Non-pigmented ciliary epithelial cell (primary cell): ENCODE measurements at places on chromosomes 7 and 10.

DNA sequence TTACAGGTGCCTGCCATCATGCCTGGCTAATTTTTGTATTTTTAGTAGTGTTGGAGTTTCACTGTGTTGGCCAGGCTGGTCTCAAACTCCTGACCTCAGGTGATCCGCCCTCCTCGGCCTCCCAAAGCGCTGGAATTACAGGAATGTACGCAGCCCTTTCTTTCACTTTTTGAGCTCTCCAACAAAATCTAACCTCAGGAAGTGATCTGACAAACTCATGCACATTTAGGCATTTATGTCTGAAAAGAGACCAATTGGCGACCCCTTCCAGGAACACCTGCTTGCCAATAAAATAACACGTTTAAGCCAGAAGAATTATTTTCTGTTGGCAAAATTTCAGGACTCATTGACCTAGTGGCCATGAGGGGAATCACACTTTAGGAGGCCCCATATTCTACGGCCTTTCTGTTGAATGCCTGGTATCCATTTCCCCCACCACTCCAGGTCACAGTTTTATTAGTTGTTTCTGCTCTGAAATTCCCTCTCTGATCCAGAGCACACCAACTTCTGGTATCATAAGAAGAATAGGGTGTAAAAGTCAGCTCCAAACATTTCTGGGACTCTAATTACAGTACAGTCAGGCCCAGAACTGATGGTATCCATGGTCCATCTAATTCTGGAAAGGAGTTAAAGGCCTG is 65.8 kb upstream of the FRMD4A start:
- DNase-seq, result no peak

- no peak for DNase-seq
Measured at GRCh38 chr7:1341361-1342089, 108.9 kb downstream of the UNCX start.

GRCh38 chr7:31066516-31067130 is 14.5 kb downstream of the ADCYAP1R1 start:
- DNase-seq, result no peak

GRCh38 chr7:94286111-94286510 is 108.6 kb upstream of the COL1A2 start:
- DNase-seq, result no peak

GRCh38 chr10:114538181-114538906 is 119.7 kb downstream of the ABLIM1 start:
- DNase-seq, result no peak

DNA sequence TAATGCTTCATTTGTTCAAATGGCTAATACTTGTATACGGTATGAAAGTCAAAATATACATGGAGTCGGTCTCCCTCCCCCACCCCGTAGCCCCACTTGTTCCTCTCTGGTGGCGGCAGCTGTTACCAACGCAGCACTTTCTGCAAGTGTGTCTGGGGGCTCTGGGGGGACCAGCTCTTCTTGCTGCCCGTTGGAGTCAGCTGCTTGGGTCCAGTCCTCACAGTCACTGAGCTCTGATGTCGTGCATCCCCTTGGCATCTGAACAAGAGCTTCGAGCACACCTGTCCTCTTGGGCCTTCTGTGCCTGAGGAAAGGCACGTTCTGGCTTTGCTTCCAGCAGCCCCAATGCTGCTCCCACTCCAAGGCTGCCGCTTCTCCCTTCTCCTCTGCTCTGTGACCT is 493.1 kb downstream of the PLXNA4 start:
- no peak for DNase-seq

DNA sequence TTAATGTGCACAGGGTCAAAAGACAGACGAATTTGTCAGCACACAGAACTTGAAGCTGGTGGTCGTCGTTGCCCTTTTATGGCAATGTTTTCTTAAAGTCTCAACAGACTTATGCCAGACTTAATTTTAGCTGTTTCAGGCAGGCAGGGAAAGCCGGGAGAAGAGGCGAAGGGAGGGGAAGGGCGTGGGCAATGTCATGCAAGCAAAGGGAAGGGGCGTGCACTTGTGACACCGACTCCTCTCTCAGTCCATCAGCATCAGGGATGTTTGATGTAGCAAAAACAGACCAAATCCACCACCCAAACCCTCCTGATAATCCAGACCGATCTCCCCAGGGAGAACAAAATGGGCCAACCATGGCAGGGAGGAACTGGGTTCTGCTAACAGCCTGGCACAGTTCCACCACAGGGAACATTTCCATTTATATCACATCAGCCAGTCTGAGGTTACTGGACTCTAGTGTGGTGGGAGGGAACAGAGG is 118.1 kb upstream of the RHEB start:
- no peak for DNase-seq

GRCh38 chr10:30999070-30999712 is 32.5 kb downstream of the ZNF438 start:
- no peak for DNase-seq

DNA sequence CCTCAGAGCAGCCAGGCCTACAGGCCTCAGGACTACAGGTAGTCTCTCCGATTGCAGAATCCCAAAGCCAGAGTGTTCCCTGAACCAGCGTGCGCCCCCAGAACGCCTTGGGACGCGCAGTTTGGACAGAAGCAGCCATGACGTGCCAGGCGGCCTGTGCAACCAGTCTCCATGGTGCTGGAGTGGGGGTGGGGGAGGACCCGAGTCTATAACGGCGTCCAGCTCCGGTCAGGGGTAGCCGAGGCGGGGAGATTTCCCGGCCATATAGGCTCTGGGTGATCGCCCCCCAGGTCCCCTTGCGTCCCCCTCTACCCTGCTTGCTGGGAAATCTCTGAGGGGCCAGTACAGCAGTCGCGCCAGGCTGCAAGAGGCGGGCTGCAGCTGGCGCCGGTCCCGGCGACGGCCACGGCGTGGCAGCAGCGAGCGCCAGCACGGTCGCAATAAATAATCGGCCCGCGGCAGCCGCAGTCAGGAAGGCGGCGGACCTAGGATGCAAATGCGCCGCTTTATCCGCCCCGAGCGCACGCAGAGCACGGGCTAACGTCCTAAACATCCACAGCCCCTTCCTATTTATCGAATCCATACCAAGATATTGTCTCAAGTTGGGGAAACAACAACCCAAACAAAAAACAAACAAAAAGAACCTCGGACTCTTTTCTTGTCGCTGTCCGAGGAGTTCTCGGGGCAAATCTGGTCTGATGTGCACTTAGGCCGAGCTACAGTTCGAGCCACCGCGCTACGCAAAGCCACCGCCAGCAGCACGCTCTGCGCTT is 1.6 kb downstream of the HOXA3 start:
- no peak for DNase-seq

DNA sequence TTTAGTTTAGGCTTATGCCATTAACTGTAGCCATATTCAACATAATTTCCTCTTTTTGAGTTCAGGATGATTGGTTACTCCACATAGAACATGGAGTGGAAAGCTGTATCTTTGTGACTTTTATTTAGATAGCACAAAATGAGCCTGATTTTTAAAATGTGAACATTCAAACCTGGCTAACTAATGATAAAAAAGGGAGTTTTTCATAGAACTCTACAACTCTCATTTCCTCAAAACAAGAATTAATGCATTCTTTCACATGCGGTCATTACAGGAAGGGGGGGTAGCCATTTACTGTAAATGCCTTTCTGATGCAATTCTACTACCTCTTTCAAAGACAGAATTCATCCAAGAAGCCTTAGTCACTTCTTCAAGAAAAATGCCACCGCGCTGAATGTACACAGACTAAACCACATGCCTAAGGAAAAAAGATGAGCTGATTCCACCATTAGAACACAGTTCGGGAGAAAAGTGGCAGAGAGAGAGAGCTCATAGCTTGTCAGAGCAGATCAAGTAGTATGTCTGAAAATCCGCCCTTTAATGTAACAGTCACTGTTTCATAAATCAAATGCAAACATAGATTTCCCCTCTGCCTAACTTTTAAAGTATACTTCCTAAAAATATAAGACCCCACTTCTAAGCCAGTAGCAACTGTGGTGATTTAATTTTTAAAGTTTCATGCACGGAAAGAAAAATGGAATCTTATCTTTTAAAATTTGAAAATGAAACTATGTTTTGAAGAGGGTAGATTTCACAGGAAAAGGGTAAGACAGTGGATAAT is 226.4 kb upstream of the KLF14 start:
- peak; percentile 98 for DNase-seq

- DNase-seq, result no peak
Measured at GRCh38 chr10:90413196-90413595, 444.6 kb downstream of the HTR7 start.

- no peak for DNase-seq
Measured at GRCh38 chr10:130740915-130741750, 570.4 kb downstream of the TCERG1L start.

- DNase-seq, result no peak
Measured at GRCh38 chr7:50795831-50796230, 13.1 kb upstream of the GRB10 start.

DNA sequence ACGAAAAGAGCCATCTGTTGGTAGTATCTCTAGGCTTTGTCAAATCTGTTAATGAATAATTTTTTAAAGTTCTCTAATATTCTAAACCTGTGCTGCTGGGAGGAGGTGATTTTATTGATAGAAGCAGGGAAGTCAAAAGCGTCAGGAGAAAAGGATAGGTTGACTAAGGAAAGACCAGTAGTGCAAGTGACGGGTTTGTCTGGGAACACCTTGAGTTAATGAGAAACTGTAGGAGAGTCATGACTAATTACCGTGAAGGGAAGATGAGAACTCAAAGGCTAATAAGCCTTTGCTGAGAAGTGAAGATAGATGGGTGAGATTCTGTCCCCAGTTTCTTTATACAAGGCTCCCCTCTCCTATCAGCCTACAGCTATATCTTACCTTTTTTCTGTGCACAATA is 5.0 kb upstream of the PDK4 start:
- DNase-seq, result no peak

GRCh38 chr7:78301407-78301806 is 502.8 kb downstream of the PHTF2 start:
- DNase-seq, result no peak

DNA sequence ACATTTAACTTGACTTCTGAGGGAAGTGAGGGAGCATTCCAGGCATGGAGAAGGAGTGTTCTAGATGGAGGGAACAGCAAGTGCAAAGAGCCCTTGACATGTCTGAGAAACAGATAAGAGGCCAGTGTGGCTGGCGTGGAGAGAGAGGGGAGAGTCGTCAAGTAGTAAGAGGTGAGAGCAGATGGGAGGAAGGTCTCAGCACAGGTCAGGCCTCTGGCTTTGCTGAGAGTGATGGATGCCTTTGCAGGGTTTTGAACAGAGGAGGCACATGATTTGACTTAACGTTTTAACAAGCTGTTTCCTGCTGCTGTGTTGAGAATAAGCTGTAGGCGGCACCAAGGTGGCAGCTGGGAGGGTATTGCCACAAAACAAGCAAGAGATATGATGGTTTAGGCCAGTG is 97.2 kb downstream of the KAT6B start:
- DNase-seq, result no peak

- DNase-seq, result no peak
Measured at GRCh38 chr10:49076741-49077521, 38.4 kb downstream of the VSTM4 start.

DNA sequence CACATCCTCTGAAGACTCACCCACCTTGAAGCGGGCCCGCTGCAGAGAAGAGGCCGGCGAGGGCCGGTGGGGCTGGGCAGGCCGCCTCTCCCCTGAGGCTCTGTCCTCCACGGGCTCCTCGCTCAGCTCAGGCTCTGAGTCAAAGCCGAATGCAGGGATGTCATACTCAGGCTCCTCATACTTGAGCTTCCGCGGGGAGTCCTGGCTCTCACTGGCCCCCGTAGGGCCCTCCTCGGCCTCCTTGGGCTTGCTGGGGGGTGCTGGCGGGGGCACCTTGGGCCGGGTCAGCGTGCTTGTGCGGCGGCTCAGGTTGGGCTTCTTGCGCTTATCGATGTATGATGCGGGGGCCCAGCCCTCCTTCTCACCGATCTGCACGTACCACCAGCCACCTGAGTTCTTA is 109.9 kb downstream of the NEURL1 start:
- no peak for DNase-seq

GRCh38 chr7:51224811-51225595 is 91.6 kb downstream of the COBL start:
- no peak for DNase-seq

- DNase-seq, result no peak
Measured at GRCh38 chr10:13809427-13809826, 222.7 kb downstream of the PRPF18 start.
